ENCODE measurements at places on chromosomes 2 and 18. TPM values are rescaled to one million over a fixed set of nuclear protein-coding genes. Genes with fewer than 3 reads are reported as not detected.

- no peak for DNase-seq
Measured at GRCh38 chr18:76528477-76529432, 33.7 kb upstream of the ZNF516 start.

- peak; percentile 51 for DNase-seq
Measured at GRCh38 chr2:39730685-39731302, 48.3 kb downstream of the THUMPD2 start.

DNA sequence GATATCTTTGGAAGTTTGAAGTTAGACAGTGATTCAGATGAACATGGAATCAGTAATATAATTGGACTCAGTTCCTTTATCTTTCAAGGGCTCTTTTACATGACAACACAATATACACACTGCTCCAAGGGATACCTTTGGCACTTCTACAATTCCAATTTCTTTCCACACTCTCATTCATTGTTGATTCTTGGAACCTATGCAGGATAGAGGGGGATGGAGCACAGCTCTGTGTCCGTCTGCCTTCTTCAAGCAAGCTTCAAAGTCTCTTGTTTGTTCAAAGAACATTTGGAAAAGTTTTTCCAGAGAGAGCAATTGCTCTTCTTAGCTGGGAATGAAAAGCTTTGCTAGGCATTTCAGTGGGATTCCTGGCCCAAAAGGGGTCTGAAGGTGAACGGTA, 276.2 kb upstream of the ZEB2 start:
- no peak for DNase-seq

- peak; percentile 40 for DNase-seq
Measured at GRCh38 chr2:172358691-172359556, 68.5 kb upstream of the ITGA6 start.

- peak; percentile 27 for DNase-seq
Measured at GRCh38 chr2:86079981-86080911, 25.4 kb downstream of the POLR1A start.

GRCh38 chr2:29619689-29620088, 301.7 kb downstream of the ALK start:
- DNase-seq: no peak

GRCh38 chr2:174335988-174336500, 1.3 kb downstream of the SP9 start:
- no peak for DNase-seq

DNA sequence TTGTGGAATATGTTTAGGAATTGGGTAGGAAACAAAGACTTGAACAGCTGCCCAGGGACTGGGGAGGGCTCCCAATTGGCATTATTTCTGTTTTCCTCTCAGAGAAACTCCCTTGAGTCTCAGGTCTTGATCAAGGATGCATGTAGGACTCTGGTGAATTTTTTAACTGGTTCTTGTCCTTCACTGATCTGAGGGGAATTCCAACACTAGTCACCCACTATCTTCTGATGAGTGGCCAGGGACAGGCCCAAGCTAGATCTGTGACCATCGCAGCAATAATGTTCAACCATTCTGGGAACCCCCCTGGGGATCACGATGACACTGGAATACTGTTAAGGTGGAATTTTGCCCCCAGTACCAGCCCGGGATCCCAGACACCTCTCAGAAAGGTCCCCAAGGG, 132.0 kb downstream of the SH3BP4 start:
- DNase-seq: no peak

- DNase-seq: no peak
Measured at GRCh38 chr18:64379662-64380061, 230.8 kb upstream of the LINC00305 start.

DNA sequence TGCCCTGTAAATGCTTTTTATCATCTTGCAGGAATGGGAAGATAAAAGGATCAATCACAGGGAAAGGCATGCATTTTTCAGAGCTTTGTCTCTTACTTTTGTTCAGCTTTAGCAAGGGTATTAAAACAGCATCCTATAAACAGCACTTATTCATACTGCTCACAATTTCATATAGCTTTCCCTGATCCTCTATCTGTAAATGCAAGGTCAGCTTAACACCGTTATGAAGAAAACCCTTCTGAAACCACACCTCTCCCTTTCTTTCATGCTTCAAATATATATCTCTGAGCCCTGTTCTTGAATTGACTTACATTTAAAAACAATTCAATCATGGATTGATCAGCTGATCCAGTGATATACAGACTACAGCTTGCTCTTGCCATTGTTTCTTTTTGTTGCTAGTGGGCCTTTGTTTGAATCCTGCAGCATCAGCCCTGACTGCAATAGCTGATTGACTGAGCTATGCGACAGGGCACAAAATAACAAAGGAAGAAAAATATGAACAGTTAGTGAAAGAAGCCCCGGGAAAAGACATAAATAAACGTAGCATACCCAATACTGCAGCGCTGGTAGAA, 795.5 kb upstream of the CDH2 start:
- DNase-seq: no peak

- no peak for DNase-seq
Measured at GRCh38 chr2:139374296-139374850, 594.2 kb upstream of the NXPH2 start.

DNA sequence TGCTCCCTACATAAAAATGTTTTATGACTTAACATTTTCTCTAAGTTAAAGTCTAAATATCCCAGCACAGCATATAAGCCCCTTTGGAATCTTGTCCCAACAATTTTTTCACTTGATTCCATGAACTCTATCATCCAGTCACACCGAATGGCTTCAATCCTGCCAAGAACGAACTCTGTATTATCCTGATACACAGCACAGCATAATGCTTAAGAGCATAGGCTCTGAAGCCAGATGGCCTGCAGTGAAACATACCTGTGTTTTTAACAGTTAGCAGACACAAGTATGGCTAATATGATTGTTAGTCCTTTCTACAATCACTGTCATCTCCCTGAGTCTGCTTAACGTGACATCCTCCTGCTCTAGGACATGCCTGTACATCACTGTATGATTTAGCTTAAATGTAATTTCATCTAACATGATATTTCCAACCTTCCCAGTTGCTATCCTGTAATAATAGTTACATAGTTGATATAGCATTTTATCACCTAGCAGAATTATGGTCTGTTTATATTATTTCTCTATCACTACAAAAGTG, 669.5 kb downstream of the ERBB4 start:
- DNase-seq: no peak

DNA sequence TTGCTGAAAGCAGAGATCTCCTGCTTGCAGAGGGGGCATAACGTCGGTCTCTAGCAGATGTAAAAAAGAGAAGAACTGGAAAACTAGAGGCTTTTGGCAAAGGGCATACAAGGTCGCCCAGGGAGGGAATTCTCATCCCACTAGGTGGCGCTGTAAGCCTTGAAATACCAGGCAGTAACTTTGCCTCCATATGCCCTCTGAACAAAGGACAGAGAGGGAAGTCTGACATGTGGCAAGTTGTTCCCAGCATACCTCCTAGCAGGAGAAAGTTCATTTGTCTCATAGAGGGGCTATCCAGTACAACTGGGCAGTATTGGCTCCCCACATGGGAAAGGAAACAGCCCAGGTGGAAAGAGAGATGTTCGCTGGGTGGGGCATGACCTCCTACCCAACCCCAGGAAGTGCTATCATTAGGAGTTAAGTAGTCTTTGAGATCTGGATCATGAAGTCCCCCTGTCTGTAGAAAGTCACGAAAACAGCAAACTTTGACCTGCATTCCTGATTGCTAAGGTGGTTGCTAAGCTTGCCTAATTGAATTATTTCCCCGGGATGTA, 39.9 kb downstream of the STK17B start:
- DNase-seq: no peak

- no peak for DNase-seq
Measured at GRCh38 chr18:22169889-22170420, 566 bp downstream of the GATA6 start.

GRCh38 chr18:55457028-55457427, 131.0 kb downstream of the TCF4 start:
- DNase-seq: no peak

DNA sequence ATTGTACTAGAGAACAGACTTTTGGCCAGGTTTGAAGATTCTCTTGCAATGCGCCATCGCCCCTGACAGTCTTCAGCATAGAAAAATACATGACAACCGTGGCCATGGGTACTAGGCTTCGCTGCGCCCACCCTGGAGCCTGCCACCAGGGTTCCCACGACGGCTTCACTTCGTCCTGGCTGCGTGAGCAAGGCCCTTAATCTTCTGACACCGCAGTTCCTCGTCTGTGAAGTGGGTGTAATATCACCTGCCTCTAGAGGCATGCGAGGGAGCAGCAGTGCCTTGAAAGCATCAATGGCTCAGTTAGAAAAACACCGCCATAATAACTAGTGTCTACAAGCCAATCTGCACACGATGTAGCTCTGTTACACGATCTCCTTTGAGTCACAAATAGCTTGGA, 175.2 kb upstream of the HS6ST1 start:
- DNase-seq: no peak

GRCh38 chr2:191198271-191198670, 46.9 kb upstream of the MYO1B start:
- no peak for DNase-seq

- DNase-seq: peak; percentile 27
Measured at GRCh38 chr18:56314396-56314795, 324.0 kb downstream of the TXNL1 start.

- DNase-seq: no peak
Measured at GRCh38 chr2:101478181-101479001, 3.5 kb upstream of the RFX8 start.

- DNase-seq: no peak
Measured at GRCh38 chr2:54255230-54256090, 569 bp downstream of the TSPYL6 start.

- no peak for DNase-seq
Measured at GRCh38 chr2:179581605-179582004, 279.8 kb downstream of the ZNF385B start.

- peak; percentile 38 for DNase-seq
Measured at GRCh38 chr2:197113275-197113711, 186.8 kb upstream of the PGAP1 start.

DNA sequence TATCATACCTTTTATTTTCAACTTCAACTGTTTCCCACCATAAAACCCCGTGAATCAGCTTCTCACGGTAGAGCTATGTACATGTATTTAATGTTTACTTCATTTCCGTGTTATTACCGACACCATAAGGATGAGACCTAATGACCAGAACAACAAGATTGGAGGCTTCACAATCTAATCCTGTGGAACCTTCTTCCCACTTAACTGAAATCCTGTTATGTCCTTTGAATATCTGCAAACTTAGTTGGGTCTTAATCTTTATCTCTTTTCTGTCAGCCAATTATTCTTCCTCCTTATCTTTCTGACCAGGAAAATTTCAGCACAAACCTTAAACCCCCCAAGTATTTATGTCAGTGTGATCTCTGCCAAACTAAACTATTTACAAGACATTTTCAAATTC, 214.4 kb downstream of the TMX3 start:
- no peak for DNase-seq

NEB gene
- 3.9 TPM for total RNA-seq

PIEZO2 gene
- 11.0 TPM for total RNA-seq

ZNF804A gene
- total RNA-seq: 14.8 TPM

KIAA2012 gene
- total RNA-seq: 1.00 TPM

SLC4A5 gene
- 5.9 TPM for total RNA-seq

IL1F10 gene
- not detected for total RNA-seq

TNFAIP6 gene
- total RNA-seq: 0.27 TPM

ZNF521 gene
- total RNA-seq: 130 TPM

PLEK gene
- total RNA-seq: 2.7 TPM

NEU2 gene
- not detected for total RNA-seq

TUBB6 gene
- total RNA-seq: 52.5 TPM
